ENCODE measurements at places on chromosomes 3 and 15.

- no peak for DNase-seq
Measured at GRCh38 chr3:115989684-115990421, 366.5 kb downstream of the GAP43 start.

DNA sequence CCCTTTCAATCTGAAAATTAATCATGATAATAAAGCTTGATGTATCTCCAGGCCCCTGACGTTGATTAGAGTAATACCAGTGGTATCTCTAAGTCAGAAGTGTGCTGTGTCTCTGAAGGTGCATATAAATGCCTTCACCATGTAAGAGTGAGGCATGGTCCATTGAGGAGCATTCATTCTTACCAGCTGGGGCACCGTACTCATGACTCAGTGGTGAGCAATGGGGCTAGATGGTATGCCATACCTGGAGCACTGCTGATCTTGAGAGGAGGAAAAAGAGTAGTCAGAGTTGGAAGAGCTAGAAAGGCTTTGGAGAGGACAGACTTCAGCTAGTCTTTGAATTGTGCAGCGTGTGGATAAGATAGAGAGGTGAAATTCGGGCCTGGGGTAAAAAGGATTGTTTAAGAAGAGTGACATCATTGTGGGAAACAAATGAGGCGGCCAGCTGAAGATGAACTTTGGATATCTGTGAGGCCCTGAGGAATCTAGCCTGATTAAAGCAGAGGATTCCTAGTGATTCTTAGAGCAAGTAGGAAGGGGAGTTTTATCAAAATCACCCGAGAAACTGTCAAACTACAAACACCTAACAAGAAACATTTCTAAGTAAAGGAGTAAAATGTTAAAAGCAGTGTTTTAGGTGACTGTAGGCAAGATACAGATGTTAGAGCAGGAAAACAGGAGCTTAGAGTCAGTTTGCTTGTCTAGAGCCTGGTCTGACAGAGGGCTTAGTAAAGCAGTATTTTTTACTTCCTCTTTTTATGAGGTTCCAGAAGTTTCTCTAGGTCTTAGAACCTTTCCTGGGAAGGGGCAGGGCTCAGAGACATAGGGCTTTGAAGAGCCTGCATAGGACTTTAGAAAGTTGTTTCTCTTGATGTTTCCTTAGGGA is 13.6 kb downstream of the TMOD3 start:
- DNase-seq: no peak

DNA sequence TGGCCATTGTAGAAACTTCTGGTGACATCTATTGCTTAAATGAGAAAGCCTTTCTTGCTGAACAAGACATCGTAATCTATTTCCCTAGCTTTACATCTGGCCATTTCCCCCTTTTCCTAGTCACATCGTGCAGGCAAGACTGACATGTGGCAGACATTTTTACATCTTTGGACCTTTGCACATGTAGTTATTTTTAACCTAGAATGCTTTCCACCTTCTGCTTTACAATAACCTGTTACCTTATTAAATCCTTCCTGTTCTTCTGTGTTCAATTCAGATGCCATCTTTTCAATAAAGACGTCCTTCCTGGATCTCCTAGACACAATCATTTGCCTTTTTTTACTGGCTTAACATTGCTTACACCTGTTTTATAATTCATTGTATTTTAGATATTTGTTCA is 343.3 kb downstream of the DIPK2A start:
- DNase-seq: no peak

DNA sequence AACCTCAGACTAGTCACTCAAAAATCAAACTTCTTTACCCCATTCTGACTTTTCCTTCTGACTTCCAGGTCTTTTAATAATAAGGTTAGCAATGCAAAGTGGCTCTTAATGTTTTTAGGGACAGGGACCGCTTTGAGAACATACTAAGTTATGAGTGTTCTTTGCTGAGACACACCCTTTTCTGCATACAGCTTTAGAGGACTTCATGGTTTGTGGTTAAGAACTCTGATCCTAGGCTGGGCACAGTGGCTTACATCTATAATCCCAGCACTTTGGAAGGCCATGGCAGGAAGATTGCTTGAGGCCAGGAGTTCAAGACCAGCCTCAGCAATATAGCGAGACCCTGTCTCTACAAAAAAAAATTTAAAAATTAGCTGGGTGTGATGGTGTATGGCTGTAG is 85.8 kb upstream of the CACNA2D3 start:
- no peak for DNase-seq

Measured in stimulated activated CD4-positive, alpha-beta T cell treated with anti-CD3 and anti-CD28 coated beads, Interleukin-4, amount 100 ng/mL, for 1 hour (primary cell).